ENCODE measurements at places on chromosomes 3 and 15.

DNA sequence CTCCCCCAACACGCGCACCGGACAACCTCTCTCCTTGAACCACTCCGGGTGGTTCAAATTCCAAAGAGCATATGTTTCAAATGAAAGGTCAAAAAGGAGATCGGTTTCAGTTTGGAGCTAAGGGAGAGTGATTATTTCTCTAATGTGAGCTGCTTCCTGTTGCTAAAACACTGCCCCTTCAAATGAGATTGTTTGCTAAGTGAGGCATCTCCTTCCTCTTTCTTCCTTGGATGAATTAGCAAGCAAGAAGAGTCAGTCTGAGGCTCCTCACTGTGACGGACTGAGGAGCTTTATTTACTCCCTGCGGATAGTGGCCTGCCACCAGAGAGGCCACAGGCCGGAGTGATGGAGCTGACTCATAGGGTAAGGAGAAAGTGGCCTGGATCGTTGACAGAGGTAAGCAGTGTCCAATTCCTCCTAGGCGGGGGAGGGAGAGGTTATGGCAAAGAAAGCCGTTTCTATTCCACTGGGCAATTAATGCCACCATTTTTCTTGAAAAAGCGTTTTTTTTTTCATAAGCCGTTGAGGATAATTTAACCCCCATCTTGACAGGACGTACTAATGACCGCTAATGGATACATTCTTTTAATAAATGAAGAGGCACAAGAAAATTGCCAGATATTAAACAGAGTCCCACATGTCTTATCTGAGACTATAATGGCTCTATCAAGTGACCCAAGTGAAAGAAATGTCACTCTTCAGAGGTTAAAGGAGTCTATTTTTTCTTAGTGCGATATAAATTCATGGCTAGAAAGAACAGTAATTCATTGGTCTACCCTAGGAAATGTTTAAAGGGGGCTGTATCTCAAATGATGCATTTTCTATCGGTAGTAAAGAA, 167.0 kb upstream of the ANKRD28 start:
- DNase-seq, result no peak

GRCh38 chr15:93071469-93071936, 17.5 kb downstream of the RGMA start:
- no peak for DNase-seq

- DNase-seq, result no peak
These were observed 19.5 kb downstream of the ARIH2 start for GRCh38 chr3:48938156-48938555.

DNA sequence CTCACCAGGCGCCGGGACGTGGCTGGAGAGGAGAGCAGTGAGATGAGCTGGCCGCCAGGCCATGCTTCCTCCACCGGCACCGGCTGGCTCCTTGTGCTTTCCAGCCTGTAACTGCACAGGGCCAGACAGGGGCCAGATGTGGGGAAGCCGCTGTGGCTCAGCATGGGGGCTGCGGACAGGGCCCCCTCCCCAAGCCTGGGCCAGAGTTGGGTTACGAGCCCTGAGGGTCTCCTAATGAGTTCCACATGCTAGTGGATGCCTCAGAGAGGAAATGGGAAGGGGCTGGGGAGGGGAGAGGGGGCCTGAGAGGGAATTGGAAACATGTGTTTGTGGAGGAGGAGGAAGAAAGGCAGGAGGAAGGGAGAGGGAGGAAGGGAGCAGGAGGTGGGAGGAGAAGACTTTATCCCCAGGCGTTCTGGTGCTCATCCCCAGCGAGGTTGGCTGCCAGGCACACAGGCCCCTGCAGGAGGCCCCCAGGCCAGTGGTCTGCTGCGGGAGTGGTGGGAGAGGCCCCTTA, 11.7 kb upstream of the DUSP7 start:
- DNase-seq, result no peak

DNA sequence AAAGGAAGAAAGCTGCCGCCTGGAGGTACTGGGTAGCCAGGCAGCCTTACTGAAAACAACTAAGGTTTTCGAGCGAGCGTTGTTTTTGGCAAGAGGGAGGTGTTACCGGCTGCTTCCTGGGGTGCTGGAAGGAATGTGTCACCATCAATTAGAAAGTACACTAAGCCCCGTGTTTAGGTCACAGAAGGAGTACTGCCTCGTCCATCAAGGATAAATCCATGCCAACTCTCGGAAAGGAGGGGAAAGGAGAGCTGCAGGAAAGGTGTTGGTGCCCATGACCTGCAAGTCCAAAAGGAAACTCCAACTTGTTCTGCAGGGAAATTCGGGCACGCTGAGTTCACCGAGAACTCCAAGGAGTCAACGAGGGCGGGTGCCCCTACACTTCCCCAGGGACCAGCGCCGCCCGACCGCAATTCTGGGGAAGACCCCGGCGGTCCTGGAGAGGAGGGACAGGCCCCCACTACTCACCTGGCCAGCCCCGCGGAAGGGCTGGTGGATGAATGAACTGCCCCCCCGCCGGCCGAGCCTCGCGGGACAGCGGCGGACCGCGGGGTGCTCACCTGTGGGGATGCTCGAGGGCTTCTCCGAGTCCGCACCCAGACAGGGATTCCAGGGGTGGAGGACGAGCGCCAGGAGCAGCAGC, 542 bp downstream of the PLOD2 start:
- DNase-seq, result no peak

GRCh38 chr3:101988596-101988995, 139.3 kb downstream of the NFKBIZ start:
- no peak for DNase-seq

DNA sequence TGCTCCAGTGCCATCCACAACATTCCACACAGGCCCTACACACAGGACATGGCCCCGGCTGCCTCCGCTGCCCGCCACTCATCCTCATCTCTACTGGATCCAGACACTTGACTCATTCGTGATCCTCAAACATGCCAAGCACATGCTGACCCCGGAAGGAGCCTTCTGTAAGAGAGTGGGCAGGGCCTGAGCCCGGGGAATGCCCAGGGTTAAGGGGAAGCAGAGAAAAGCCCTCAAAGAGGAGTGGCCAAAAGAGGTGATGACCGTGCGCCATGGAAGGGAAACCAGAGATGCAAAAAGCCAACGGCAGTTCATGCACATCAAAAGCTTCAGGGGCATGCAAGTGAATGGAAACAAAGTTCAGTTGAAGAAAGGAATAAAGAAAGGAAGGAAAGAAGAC, 46.1 kb downstream of the RFTN1 start:
- no peak for DNase-seq

GRCh38 chr15:88166082-88166993, 90.2 kb downstream of the NTRK3 start:
- no peak for DNase-seq

DNA sequence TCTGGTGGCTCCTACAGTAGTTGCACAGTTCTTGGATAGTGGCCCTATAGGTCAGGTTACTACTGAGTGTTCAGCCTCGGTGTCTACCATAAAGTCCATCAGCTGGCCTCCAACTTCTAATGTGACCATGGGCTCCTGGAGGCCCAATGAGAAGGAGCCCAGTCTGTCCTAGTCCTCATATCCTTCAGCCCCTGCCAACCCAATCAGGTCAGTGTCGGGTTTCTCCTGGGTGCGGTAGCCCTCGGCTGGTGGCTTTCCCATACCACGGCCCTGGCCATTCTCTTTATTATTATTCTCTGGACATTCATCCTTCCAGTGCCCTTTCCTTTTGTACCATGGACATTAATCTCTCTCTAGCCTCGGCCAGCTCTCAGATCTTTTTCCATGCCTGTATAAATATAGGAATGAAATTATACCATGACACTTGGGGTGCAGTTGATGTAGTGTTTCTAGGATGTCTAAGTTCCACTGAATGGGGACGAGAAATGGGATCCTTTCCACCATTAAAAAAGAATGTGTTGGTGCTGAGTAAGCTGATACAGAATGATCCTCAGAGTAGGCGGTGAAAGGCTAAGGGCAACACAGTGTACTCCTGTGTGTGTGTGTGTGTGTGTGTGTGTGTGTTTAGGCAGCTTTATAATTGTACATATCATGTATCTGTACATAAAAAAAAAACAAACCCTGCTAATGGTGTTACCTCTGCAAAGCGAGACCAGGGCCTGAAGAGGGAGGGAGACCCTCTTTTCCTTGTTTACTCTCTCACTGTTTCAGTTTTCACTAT, 19.3 kb upstream of the NOX5 start:
- DNase-seq, result no peak

GRCh38 chr3:39919281-39919680, 109.9 kb downstream of the MYRIP start:
- no peak for DNase-seq

DNA sequence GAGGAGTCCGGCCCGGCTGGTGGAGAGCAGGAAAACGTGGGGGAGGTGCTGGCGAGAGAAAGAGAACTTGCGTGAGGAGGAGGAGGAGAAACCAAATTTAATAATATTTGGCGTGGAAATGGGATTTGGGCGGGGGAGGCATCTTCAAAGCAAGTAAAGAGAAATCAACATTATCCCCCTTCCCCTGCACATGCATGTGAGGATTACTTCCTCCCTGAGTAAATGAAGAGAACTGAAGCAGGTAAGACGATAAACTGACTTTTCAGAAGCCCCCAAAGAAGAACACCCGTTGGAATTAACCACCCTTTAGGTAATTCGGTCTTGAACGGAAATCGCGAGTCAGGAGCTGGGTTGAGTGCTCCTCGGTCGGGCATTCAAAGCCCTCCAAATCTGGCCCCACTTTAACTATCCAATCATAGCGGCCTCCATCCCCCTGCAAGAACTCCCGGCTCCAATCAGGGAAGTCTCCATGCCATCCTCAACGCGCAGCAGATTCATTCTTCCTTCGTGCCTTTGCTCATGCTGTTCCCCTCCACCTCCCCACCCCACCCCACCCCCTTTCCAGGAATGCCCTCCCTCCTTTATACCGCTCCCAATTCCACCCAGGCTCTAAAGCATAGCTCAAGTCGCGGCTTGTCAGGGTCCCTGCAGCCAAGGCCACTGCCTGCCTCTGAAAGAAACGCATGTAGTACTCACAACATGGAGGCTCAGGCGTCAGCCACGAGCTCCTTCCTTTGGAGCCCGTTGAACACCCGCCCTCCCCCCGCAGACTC, 545 bp upstream of the RFX7 start:
- DNase-seq, result no peak

- DNase-seq, result no peak
These were observed 32.2 kb downstream of the ARMC8 start for GRCh38 chr3:138219255-138219654.

DNA sequence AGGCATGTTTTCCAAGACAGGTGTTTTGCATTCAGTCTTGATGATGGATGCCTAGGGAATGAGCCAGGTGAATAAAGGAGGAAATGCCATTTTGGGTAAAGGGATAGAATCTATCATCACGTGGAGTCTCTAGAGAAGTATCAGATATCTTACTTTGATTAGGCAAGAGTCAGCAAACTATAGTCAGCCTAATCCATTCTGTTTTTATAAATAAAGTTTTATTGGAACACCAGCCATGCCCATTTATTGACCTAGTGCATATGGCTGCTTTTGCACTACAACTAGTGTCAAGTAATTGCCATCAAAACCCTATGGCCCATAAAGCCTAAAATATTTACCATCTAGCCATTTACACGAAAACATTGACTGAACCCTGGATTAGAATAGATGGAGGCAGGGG, 231.2 kb downstream of the SLC9A9 start:
- DNase-seq, result no peak

DNA sequence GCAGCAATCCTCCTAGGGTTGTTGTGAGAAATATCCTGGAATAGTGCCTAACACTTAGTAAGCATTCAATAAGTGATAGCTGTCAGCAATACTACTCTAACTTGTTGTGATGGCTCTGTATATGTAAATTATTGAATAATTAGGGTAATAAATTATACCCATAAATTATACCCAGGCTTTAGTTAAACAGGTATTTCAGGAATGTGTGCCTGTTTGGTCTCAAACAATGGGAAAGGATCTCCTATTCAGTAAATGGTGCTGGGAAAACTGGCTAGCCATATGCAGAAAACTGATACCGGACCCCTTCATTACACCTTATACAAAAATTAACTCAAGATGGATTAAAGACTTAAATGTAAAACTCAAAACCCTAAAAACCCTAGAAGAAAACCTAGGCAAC, 14.8 kb upstream of the ARNT2 start:
- DNase-seq, result no peak

DNA sequence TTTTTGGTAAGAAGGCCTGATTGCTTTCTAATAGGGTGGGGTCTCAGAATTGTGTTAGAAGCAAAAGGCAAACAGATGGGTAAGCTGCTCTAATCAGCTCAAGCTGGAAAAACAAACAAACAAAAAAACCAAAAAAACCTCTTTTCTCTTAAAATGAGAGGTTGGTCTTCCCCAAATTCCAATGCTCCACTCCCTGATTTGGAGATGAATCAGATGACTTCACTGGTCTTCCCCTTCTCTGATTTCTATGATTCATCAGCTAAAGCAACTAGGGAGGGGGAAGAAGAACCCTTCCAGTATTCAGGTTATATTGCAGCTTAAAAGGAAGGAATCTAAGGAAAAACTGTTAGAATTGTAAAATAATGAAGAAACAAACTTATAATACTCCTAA, 9.6 kb upstream of the ANXA2 start:
- no peak for DNase-seq

DNA sequence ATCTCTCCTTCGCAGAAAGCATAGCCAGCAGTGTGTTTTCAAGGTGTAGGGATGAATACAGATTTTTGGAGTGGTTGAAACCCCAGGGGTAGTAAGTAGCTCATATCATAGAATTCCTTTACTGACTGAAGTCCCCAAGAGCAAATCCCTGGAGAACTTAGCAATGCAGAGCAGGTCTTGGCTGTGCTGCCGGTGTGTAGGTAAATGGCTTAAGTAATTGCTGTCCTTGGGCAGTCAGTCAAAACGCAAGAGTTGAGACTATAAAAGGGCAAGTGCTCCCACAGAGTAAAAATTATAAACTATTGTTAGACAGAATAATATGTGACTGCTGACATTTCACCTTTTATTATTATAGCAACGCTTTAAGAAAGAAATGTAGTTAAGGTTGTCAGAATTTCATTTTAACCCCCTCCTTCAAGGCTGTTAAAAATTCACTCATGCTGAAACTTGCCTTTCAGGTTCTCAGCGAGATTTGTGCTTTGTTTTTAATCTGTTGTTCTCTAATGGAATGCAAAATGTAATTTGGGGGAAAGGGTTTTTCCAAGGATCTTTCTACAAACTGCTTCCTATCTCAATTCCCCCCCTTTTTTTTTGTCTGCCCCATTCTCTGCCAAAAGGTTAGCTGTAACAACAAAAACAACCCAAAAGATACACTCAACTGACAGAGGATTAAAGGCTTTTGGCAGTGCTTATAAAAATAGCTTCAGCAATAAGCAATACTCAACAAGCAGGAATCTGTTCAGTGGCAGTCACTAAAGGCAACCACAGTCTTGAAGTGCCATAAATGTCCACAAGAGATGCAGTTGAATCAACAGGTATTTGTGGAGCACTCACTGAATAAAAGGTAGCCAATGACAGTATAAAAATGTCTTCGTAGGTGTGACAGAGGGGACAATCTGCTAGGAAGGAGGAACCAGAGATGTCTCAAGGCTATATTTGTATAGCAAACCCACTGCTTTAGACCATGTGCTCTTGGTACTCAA, 105.3 kb downstream of the THRB start:
- DNase-seq, result no peak

GRCh38 chr3:102741105-102741504, 306.3 kb downstream of the ZPLD1 start:
- DNase-seq, result no peak

DNA sequence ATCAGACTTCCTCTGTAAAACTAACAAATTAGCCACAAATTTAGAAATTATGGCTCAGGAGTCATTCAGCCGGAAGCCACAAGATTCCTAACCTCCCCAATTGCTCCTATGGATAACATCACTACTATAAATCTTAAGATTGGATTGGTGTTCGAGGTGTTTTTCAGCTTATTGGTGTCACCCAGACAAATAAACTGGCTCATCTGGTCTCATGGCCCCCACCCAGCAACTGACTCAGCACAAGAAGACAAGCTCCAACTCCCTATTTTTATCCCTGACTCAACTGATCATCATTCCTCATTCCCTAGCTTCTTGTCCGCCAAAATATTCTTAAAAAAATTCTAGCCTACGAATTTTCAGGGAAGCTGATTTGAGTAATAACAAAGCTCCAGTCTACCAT, 135.1 kb upstream of the STRIT1 start:
- no peak for DNase-seq
